Esophagus squamous epithelium (tissue), 5 donors: ENCODE measurements at places on chromosomes 11 and 22. TPM values are rescaled to one million over a fixed set of nuclear protein-coding genes. Genes with fewer than 3 reads are reported as not detected.

GRCh38 chr11:18618342-18619025, 15.7 kb downstream of the SPTY2D1 start:
- DNase-seq, result no peak

The C11orf87 gene
- not detected for total RNA-seq

- DNase-seq, result peak; percentile 40
Observed at GRCh38 chr22:38176170-38176741, 5.4 kb downstream of the PLA2G6 start.

DNA sequence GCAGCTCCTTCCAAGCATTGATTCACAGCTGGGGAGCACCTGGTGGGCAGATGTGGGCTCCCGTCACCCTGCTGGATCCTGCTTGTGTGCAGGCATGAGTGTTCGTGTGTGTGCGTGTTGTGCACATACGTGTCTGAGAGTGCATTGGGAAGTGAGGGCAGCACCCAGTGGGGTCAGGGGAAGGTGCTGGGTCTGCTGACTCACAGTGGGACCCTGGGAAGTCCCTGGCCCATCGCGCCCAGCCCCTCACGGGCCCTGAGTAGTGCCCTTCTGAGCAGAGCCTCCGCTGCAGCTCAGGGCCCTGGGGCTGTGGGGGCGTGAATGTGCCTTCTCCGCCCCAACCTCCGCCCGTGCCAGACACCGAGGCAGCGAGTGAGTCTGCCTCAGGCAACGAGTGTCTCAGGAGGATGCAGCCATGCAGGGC, 36.8 kb downstream of the WNT11 start:
- no peak for DNase-seq

DNA sequence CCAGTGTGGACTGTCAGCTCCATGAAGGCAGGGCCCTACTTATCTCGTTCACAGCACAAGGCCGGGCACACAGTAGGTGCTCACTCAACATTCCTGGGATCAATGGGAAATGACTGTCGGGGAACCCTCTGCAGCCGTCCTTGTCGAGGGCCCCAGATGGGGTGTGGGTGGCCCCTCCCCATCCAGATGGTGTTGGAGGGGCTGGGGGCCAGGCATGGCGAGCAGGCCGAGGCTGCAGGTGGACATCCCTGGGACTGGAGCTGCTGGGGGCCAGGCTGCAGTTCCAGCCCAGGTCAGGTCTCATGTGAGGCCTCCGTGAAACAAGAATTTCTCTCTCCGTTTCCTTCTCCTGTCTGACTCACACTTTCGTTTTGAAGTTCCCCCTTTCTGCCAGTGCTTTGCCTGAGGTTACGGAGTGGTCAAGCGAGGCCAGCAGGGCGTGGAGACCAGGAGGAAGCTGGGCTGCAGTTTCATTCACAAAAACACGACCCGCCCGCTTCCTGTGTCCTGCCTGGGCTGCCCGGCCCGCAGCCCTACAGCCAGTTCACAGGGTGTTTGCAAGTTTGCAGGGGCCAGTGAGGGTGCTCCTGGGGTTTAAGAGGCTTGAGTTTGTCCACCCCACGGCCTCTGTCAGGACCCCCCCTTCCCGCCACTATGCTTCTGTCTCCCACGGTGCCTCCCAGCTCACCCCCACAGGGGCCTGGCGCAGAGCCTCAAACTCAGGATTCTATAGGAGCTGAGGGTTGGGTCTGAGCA, 4.5 kb downstream of the MYEOV start:
- peak; percentile 45 for DNase-seq

DNA sequence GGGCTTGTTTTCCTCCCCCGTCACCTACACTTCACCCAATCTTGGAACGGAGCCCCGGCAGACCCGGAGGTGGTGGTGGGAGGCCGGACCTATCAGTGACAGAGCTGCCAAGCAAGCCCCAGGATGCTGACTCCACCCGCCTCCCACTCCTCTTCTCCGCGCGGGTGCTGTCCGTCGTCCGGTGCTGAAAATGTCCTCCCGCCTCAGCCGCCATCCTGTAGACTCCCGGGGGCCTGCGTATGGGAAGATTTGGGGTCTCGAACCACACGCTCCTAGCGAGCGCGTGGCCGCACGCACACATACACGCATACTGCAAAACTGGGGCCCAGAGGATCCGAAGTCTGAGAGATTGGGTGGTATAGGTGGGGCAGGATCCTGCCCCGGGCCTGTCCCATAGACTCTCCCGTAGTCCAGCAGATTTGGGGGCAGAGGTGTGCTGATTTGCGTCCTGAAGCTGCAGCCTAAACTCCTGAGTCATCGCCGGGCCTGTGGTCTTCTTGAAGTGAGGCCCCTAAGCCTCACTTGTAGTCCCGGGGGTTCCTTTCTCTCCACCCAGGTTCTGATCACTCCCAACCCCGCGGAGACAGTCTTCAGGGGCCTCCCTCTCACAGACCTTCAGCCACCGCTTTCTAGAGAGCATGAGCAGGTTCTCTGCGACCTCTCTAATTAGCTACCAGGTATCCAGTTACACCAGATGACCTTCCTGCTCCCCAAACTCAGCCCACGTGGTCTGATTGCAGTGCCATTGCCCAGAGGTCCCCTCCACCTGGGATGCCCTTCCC, 796 bp upstream of the YIF1A start:
- no peak for DNase-seq

GRCh38 chr22:32348031-32348611, 9.5 kb upstream of the RFPL3 start:
- no peak for DNase-seq

The PAX6 gene
- total RNA-seq, result not detected

The ARHGAP8 gene
- total RNA-seq, result 9.9 TPM

The OR52N4 gene
- total RNA-seq, result not detected
